ENCODE measurements at places on chromosomes 3 and 15.

DNA sequence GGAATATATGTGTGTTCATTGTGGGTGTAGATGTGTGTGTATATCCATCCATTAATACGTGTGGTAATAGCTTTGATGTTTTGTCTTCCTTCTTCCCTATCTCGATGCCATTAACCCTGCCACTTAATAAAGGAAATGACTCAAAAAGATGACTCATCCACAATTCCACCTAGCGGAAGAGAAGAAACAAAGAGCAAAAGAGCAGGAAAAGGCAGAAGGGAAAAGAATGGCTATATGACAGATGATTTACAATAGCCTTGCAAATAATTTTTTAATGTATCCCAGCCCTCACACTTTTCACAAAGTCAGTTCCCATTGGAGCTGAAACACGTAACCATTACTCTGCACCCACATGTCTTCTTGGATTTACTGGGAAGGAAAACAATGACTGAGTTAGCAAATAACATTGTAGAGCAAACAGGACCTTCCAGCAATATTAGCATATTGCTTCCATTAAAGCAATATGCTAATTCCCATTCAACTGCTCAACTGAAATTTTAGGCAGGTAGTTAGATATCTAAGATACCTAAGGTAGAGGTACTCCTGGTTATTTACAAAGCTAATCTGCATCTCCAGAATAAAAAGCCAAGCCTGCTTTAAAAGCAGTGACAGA lies 197.2 kb downstream of the KCNAB1 start:
- no peak for DNase-seq

DNA sequence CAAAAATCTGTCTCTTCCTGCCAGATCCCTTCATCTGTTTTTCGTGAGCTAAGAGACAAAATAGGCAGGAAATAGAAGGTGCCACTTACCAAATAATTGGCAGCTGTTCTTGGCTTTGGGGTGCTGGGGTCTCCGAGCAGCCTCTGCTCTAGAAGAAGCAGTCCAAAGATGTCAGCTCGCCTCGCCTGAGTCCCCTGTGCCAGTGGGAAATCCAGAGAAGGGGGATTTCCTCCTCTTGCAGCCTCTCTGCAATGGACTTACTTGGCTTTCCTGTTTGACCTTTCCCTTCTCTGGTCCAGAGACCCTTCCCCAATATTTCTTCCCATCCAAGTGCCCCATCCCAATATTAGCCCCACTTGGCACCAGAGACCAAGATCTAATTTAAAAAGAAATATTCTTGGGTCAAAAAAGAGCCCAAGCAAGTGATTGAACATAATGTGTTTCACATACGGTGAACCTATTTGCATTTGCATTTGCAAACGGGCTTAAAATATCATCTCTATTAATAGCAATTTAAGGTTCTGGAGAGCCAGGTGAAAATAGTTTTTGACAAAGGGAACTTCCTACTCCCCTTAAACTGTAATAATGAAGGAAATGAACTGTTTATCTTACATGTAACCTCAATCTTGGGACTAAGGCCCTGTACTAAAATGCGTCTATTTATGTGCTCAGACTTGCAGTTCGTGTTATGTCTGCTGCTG lies 23.2 kb downstream of the CD86 start:
- DNase-seq: no peak

DNA sequence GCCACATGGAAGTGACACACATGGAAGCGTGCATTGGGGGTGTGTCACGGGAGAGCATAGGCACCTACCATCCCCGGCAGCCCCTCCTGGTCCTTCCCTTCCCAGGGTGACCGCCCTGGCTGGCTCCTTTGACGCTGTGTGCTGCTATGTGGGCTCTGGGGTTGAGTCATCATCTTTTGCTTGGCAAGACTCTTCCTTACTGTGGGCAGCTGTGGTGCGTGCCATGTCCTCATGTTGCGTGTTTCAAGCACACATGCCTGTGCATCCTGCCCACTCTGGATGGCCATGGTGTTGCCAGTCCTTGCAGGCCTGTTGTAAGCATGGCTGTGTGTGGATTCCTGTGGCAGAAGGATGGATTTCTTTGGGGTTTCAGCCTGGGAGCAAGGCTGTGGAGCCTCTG lies 14.0 kb downstream of the PLXNA1 start:
- DNase-seq: no peak

- no peak for DNase-seq
These were observed 5.8 kb downstream of the ITIH1 start for GRCh38 chr3:52783211-52783555.

- DNase-seq: no peak
These were observed 11.0 kb upstream of the XIRP1 start for GRCh38 chr3:39203402-39203801.

DNA sequence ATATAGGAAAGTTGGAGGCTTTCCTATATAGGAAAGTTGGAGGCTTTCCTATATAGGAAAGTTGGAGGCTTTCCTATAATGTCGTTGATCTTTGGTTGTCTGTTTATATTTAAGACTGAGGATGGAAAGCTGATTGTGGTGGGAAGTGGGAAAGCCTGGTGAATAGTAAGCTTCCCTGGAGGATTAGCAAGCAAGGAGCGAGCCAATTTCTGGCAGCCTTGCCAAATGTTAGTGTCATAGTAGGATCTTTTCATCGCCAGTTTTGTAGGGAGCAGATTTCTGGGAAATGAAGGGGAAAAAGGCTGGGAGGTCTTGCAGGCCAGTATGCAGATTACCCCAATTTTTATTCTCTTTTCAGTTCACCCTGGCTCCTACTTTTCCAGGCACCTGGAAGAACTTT lies 39.9 kb upstream of the CCNL1 start:
- DNase-seq: no peak
